ENCODE measurements at places on chromosomes 2 and 18. TPM values are rescaled to one million over a fixed set of nuclear protein-coding genes. Genes with fewer than 3 reads are reported as not detected.
A peak's percentile ranks its signal among the peaks of the same experiment; 100 is the strongest.

MC5R gene
- polyA plus RNA-seq, result not detected

PPIL3 gene
- polyA plus RNA-seq, result 35.2 TPM

- peaks cover 7% of the 10 kb centered on the region for H3K27me3 ChIP-seq
- H3K4me3 ChIP-seq, result no peak overlapping the region
- no peak for DNase-seq
- no peak overlapping the region for H3K27ac ChIP-seq
- no peaks in the 10 kb centered on the region for H3K4me1 ChIP-seq
- no peaks in the 10 kb centered on the region for H3K36me3 ChIP-seq
Measured at GRCh38 chr18:61549889-61550288, 216.7 kb downstream of the CDH20 start.

PROKR1 gene
- polyA plus RNA-seq, result not detected

GRCh38 chr2:30269771-30270145 is 38.4 kb downstream of the LBH start:
- DNase-seq, result no peak
- peak overlapping the region; percentile 54 for H3K27ac ChIP-seq
- peaks cover 68% of the 10 kb centered on the region for H3K4me1 ChIP-seq
- H3K4me3 ChIP-seq, result peak overlapping the region; percentile 53
- no peaks in the 10 kb centered on the region for H3K27me3 ChIP-seq

Measured in naive B cell (primary cell).